ENCODE measurements at places on chromosomes 4 and X.

GRCh38 chr4:150130933-150131332 is 52.7 kb downstream of the DCLK2 start:
- no peak for DNase-seq

DNA sequence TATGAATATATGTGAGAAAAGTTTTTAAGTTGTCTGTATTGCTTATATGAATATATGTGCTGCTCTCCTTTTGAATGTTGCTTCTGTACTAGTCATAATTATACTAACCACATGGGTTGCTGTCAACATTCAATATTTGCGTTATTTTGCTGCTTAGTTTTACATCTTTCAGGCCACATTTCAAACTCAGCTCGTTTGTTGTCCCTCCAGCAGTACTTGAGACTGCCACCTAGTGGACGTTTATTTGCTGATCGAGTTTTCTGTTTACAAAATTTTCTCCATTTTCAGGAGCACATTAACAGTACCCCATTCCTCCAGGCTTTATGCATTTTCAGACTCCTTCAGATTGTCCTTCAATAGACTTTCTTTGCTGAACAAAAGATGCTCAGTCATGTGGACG is 75.8 kb downstream of the NUDT11 start:
- DNase-seq, result peak; percentile 10

- DNase-seq, result no peak
Observed at GRCh38 chr4:150323406-150324325, 245.4 kb downstream of the DCLK2 start.

DNA sequence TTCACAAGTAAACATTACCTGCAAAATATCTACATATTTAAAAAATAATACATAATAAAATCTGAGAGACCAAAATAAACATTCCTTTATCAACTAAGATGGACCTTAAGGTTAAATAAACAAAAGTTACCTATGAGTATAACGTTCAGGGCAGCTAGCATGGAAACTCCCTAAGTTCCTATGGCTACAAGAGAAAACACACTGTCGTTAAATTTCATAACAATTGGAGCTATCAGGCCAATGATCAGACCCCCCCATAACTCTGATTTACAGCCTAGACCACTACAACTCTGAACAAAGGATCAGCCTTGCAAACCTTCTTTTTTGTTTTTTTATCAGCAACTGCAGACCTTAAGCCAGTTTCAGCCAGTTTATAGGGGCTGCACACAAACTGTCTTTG is 1418.4 kb downstream of the PCDH18 start:
- DNase-seq, result no peak

DNA sequence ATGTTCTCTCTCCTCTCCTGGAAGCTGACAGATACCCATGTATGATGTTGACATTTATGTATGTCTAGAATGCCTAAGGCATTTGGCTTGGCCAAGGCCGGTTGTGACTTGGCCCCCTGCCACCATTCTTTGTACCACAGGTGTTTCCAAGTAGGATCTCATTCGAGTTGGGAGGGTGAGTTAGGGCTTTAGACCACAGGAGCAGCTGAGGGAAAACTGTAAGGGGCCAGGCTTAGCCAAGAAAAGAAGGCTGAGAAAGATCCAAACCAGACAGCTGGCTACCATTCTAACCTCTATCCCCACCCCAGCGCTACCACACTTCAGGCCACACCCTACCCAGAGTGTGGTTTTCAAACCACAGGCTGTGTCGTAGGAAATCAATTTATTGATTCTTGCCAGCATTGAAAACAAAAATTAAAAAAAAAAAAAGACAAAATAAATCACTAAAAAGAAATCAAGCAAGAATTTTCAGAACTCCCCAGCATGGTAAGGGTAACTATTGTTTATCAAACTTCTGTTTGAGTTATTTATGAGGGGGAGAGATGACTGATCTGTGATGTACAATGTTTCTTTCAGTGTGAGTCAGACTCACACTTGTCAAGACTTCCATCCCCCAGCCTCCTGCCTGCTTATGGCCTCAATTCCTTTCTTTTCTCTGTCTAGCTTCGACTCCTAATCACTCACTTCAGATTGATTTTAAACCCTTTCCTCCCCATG is 9.9 kb downstream of the TMSB4X start:
- peak; percentile 26 for DNase-seq

GRCh38 chr4:9903317-9903716 is 118.0 kb downstream of the SLC2A9 start:
- no peak for DNase-seq

DNA sequence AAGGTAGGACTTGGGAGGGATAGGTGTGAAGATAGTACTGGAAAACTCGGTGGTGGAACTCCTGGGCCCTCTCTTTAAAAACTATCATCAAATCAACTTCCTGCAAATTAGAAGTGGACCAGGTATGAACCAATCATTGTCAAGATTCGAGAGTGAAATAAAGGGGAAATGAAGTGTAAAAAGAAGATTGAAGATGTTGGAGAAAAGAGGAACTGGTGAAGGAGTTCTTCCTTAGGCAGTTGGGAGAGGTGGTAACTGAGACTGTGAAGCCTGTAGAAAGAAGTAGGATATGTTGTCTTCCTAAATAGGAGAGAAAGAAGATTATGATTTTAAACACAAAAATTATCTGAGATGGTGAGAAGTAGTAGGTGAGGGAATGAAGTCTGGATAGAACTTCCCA is 212.2 kb downstream of the PPP1R2C start:
- DNase-seq, result no peak

GRCh38 chr4:14400307-14400706 is 602.0 kb upstream of the CPEB2 start:
- DNase-seq, result no peak

GRCh38 chr4:152062936-152063620 is 302.3 kb upstream of the GATB start:
- DNase-seq, result no peak

GRCh38 chr4:3122081-3122563 is 47.6 kb downstream of the HTT start:
- no peak for DNase-seq

DNA sequence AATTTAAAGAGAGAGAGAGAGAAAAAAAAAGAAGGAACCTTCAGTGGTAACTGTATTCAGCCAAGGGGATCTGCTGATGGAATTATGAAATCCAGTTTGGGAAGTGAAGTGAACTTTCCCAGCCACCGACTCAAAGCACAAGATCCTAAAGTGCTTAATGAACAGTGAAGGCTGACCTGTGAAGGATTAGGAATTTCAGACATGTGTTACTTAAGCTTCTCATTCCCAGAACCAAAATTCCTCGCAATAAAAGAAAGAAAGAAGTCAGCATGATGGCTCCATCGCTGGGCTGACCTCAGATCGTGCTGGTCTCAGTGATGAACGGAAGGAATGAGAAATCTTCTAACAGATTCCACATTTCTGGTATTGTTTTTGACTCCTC is 135.2 kb downstream of the ARSF start:
- no peak for DNase-seq

- no peak for DNase-seq
Observed at GRCh38 chrX:28058901-28059300, 77.7 kb upstream of the DCAF8L1 start.

GRCh38 chr4:72383439-72383838 is 185.6 kb downstream of the ADAMTS3 start:
- no peak for DNase-seq

DNA sequence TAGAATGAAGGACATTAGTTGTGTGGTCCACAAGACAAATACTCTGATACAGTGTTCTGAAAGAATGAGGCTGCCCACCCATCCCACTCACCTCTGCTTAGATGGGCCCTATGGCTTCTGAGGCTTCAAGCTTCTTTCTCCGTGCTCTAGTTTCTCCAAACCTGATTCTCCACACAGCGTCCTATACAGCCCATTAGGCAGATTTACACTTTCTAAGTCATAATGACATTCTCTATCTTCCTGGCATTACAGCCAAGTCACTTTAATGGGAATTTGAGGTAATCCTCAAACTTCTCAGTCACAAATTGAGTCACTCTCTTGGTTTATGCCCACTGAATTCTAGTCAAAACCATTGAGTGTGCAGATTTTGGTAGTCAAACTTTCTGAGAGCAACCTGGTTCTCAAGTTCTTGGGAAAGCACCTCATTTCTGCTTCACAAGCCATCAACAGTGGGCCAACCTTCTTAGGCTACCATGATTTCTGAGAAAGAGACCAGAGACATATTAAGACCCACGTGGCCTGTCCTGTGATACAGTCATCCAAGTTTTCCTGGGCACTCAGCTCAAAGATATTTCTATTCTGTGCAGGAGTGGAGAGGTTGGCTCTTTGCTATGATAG is 6.2 kb upstream of the SETD7 start:
- DNase-seq, result no peak

DNA sequence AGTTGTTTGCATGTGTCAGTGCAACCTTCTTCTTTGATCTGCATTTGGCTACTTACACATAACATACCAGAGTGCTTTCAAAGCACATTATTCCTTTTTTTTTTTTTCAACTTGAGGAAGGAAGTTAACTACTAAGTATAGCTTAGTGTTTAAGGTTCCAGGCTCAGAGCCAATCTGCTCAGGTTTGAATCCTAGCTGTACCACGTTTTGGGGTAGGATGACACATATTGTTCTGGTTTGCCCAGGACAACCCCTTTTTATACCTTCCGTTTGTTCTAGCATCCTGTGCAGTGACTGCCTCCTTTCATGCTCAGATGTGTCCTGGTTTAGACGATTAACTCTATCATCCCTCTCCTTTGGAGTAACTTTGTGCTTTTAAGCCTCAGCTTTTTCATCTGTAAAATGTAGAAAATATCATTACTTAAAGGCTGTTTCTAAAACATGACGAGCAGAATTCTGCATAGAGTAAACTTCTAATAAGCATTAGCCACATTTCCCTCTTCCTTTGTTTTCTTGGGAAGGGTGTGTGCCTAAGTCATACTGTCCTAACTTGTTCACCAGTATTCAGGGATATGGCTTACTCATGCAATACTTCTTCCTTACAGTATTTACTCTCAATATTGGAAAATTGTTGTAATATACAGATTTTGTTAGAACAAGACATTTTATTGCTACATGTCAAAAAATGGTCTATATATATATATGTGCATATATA is 281.3 kb downstream of the C4orf33 start:
- DNase-seq, result no peak

GRCh38 chr4:26993539-26993938 is 132.9 kb downstream of the STIM2 start:
- DNase-seq, result no peak

DNA sequence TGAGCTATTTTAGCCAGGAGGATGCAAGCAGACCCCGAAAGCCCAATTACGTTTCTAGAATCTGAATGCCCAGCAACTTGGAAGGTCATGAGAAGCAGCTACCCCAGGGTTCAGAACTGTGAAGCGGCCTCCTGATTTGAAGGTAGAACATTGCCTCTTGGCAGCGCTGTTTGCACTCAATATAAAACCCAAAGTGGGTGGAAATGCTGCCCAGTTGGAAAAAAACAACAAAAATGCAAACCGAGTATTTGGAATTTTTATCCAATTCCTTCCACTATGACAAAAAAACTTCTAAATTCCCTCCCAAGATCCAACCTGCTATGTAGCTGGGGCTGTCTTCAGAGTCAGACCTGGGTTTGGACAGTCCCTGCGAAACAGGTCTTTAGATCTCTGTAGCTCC is 103.3 kb upstream of the RBPJ start:
- no peak for DNase-seq

DNA sequence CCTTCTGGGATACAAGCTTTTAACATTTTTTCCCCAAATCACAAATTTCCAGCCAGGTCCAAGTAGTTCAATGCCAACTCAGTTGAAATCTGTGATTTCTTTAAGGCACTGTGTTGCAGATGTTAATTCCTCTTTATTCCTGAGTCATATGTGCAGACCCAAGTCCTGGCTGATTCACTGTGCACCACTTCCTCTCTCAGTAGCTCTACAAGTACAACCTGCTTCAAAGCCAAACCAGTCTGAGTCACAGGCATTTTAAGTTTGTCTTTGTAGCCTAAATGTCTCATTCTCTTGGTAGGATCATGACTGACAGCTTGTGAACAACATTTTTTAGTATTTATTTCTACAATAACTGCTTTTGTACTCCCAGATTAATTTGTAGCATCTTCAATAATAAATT is 165.6 kb upstream of the S100G start:
- DNase-seq, result no peak

DNA sequence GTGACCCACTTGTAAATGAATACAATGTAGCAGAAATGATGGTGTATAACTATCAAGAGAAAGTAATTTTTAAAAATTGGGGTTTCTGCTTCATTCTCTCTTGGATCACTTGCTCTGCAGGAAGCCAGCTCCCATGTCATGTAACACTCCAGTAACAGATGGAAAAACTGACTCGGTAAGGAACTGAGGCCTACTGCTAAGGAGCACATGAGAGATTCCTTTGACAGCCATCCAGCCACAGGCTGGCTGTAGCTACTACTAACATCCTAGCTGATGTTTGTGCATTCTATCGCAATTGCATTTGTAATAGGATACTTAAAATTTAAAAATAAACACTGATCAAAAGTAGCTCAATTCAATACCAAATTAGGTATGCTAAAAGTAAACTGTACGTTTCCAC is 102.3 kb upstream of the MAB21L2 start:
- DNase-seq, result no peak

DNA sequence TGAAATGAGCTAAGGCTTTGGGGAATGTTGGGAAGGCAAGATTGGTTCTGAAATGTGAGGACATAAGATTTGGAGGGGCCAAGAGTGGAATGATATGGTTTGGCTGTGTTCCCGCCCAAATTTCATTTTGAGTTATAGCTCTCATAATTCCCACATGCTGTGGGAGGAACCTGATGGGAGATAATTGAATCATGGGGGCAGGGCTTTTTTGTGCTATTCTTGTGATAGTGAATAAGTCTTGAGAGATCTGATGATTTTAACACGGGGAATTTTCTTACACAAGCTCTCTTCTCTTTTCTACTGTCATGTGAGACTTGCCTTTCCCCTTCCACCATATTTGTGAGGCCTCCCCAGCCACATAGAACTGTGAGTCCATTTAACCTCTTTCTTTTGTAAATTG is 157.6 kb upstream of the C1QTNF7 start:
- DNase-seq, result no peak

DNA sequence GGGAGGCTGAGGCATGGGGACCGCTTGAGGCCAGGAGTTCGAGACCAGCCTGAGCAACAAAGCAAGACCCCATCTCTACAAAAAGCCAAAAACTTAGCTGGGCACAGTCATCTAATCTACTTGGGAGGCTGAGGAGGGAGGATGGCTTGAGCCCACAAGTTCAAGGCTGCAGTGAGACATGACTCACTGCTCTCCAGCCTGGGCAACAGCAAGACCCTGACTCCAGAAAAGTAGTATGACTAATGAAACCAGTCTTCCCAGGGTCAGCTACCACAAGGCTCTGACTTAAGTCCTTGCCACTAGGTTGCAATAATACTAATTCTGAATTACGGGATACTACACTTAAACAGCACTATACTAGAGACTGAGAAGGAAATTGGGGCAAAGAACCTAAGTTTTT is 33.1 kb downstream of the ERVMER34-1 start:
- DNase-seq, result no peak

- DNase-seq, result no peak
Observed at GRCh38 chrX:45428831-45429230, 228.2 kb upstream of the DIPK2B start.

- DNase-seq, result no peak
Observed at GRCh38 chr4:169372791-169373190, 102.0 kb upstream of the SH3RF1 start.

GRCh38 chr4:138918169-138918869 is 97.3 kb upstream of the NOCT start:
- DNase-seq, result no peak

- no peak for DNase-seq
Observed at GRCh38 chrX:47182106-47182700, 11.4 kb upstream of the UBA1 start.
